ENCODE measurements at places on chromosomes 2 and 18.
A peak's percentile ranks its signal among the peaks of the same experiment; 100 is the strongest.

DNA sequence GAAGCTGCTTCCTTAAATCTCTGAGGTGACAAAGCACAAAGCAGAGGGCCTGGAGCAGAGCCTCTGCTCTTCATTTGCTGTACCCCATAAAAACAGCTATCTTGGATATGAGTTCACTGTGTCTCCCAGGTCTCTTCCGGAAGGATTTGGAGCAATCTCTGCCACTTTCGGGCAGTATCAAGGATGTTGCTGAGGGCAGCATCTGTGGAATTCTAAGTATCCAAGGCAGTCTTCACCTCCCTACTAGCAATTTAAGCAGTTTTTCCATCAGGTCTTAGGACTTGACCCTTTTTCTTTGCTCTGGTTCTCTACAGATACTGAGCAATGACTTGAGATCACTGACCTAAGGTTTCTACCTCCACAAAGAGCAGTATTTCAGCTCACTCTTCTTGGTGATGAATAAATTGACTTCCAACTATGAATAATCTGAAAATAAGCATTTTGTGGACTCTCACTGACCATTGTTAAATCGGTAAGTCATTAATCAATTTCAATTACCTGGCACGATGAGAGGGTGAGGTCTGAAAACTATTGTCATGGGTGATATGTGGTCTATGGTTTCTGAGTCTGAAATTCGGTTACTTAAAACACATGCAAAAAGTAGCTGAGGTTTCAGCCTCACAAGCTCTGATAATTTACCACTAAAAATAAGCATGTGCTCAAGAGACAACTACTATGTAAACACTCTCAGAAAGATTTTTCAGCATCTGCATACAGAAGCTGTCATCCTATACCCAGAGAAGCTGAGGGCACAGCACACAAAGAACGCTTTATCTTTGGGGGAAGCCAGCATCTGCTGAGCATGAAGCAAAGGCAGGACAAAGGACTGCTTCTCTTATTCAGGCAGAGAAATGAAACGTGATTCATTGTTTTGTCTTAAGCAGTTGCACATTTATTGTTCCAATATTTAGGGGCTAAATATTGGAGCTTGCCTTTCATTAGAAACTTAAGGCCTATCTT, 32.1 kb upstream of the SPATS2L start:
- DNase-seq = no peak

DNA sequence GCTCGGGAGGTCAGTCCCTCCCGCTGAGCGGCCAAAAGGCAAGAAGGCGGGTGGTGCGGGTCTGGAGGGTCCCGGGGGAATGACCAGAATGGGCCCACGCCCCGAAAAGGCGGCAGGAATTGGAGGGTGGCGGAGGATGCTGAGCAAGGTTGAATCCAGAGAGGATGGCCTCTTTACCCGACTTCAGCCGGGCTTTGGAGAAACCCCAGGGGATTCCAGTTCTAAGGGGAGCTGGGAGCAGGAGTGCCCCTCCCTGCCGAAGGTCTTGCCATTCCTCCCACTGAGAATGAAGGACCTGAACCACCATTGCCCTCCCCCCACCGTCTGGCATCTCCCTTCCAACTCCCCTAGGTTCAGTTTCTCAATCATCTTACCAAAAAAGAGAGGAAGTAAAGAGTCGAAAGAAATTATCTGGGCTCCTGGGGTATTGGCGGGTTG, 38.9 kb upstream of the ATP6V1B1 start:
- no peak for DNase-seq

- peak; percentile 56 for DNase-seq
These were observed 232.9 kb downstream of the GULP1 start for GRCh38 chr2:188524519-188525113.

DNA sequence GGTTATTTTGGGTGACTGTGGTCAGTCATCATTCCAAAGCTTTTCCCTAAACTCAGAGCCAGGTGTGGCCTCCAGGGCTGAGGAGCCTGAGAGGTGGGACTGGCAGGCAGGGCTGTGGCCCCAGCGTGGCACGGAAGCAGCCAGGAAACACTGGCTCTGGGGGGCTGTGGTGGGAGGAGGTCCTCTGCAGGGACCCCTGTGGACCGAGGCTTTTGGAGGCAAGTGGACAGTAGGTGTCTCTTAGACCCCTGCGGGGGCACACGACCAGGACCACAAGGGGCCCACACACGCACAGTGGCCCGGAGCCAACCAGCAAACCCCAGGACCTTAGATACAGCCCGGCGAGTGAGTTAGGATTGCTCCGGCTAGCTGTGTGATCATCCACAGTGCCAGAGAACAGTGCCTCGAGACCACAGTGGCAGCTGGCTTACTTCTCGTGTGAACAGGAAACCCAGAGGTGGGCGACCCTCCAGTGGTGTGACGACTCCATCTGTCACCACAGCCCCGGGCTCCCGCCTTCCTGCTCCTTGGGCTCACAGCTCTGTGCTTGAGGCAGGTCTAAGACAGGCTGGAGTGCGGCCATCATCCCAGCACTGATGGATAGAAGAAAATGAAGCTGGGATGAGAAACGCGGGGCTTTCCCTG, 1.6 kb upstream of the RTP5 start:
- DNase-seq = no peak

- no peak for DNase-seq
These were observed 62.5 kb upstream of the ACVR1C start for GRCh38 chr2:157691131-157691530.

DNA sequence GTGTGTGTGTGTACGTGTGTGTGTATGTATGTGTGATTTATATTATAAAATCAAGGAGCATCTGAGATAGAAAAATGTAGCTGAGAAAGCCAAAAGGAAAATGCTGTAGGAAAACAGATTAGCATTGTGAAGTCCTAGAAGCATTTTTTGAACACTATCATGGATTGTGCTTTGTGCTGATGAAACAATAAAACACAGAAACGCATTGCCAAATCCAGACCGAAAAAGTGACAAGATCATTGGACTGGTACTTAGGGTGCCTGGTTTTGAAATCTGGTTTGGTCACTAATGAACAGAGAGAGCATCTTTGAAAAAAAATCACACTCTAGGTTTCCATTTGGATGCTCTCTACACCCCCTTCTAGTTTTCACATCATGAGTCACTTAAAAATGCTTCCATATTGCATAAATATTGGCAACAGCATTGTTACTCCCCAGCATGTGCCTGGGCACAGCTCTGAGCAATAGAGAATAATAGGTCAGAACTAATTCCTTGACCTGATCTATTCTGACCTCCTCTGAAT, 214.6 kb upstream of the LRRTM1 start:
- no peak for DNase-seq

GRCh38 chr2:33115728-33116127, 169.0 kb downstream of the LTBP1 start:
- DNase-seq = no peak

GRCh38 chr18:74785632-74786031, 188.0 kb downstream of the ZNF407 start:
- no peak for DNase-seq

GRCh38 chr2:223901854-223902253, 43.3 kb downstream of the WDFY1 start:
- DNase-seq = no peak

DNA sequence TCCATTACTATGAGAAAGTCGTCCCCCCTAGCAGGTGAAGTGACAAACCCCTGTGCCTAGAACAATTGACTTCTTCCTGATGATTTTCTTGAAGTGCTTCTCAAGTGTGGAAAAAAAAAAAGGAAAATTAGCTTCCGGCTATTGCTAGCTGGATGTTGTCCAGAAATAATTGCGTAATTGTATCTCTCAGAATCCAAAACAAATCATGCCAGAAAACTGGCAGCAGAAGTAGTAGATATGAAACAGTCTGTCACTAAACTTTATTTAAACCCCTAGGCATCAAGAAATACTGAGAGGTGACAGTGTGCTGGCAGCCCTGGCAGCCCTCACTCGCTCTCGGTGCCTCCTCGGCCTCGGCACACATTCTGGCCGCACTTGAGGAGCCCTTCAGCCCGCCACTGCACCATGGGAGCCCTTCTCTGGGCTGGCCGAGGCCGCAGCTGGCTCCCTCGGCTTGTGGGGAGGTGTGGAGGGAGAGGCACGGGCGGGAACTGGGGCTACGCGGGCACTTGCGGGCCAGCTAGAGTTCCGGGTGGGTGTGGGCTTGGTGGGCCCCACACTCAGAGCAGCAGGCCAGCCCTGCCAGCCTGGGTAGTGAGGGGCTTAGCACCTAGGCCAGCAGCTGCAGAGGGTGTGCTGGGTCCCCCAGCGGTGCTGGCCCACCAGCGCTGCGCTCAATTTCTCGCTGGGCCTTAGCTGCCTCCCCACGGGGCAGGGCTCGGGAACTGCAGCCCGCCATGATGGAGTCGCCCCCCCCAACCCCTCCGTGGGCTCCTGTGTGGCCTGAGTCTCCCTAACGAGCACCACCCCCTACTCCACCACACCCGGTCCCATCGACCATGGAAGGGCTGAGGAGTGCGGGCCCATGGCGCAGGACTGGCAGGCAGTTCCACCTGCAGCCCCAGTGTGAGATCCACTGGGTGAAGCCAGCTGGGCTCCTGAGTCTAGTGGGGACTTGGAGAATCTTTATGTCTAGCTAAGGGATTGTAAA, 80.5 kb upstream of the ABCA12 start:
- DNase-seq = no peak

DNA sequence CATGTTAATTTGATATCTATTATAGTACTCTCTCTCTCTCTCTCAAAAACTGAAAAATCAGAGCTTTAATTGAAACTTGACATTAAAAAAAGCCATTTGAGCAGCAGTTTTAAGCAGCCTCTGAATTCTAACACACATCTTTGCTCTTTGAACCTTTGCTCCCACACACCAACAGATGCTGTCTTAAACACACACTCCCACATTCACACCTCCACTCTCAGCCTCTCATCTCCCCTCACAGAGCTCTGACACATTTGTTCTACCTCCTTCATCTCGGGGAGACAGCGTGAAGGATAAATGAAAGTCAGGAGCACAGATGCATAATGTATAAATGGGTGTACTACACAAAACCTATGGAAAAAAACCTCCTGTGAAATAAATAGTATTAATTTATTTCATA, 95.2 kb downstream of the NAB1 start:
- no peak for DNase-seq

- DNase-seq = no peak
These were observed 150.6 kb upstream of the GALNT5 start for GRCh38 chr2:157106950-157107349.

- no peak for DNase-seq
These were observed 226.1 kb upstream of the APCDD1 start for GRCh38 chr18:10228326-10228725.

GRCh38 chr2:241047253-241048010, 49.0 kb downstream of the SNED1 start:
- DNase-seq = no peak

DNA sequence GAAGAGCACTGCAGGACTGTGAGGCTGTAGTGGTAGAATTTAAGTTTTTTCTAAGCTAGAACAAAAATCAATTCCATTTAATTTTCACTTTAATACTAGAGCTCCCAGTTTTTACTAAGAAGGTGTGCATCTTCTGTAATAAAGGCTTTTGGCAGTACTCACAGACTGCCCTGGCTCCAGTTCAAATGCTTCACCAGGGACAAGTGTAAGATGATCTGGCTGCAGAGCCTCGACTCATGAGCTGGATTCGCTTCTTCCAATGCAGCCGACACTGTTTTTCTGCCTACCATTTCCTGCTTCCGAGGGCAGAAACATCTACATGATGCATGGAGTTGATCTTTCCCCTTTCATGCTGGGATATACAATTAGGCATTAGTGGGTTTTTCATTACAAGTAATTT, 87.0 kb downstream of the FARSB start:
- DNase-seq = no peak

GRCh38 chr2:67733517-67733916, 329.3 kb downstream of the C1D start:
- no peak for DNase-seq

GRCh38 chr18:27665264-27665799, 480.2 kb upstream of the CHST9 start:
- no peak for DNase-seq

DNA sequence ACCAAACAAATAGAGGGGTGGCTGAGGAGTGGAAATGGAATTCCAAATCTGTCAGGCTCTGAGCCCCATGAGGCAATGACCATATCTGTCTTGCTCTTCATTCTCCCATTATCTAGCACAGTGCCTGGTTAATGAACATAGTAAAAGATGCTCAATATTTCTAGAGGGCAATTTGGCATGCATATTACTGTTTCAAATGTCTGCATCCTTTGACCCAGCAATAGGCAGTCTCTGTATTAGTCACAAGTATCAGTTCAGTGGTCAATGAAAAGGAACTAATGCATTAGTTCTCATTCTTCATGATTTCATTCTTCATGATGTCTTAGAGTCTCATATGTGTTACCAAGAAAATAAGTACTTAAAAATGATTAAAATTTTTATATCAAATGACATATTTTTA, 28.4 kb upstream of the MALL start:
- no peak for DNase-seq

DNA sequence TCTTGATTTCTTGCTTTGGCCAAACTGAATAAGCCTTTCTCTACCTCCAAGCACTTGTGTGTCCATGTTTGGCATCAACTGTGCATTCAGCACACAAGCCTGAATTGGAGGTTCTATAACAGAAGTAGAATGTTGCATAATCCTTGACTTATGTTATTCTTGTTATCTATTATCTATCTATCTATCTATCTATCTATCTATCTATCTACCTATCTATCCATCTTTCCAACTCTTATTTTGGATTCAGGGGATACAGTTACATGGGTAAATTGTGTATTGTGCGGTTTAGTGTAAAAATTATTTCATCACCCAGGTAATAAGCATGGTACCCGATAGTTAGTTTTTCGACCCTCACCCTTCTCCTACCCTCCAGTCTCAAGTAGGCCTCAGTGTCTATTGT, 319.6 kb downstream of the PTH2R start:
- no peak for DNase-seq

DNA sequence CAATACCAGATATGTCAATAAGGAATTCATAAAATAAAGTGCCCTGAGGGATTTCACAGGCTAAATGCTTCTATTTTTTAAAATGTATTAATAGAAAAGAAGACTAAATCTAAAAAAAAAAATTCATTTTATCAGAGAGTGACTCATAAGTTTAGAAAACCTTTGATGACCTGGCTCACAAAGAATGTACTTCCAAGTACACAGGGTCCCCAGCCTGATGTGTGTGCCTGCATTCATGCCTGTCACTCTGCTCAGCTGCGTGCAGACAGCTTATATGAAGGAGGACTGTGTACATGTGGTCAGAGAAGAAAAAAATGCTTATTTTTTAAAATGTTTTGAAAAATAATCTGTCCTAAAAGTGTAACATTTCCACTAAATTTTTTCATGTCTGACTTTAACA, 3.0 kb upstream of the CPS1 start:
- DNase-seq = peak; percentile 16

- DNase-seq = no peak
These were observed 5.4 kb upstream of the XIRP2 start for GRCh38 chr2:166882851-166883250.
